Fibroblast of pulmonary artery (primary cell): ENCODE measurements at places on chromosomes 2 and 18.
A peak's percentile ranks its signal among the peaks of the same experiment; 100 is the strongest.

GRCh38 chr18:36899289-36899688 is 70.4 kb downstream of the KIAA1328 start:
- peak; percentile 23 for DNase-seq

DNA sequence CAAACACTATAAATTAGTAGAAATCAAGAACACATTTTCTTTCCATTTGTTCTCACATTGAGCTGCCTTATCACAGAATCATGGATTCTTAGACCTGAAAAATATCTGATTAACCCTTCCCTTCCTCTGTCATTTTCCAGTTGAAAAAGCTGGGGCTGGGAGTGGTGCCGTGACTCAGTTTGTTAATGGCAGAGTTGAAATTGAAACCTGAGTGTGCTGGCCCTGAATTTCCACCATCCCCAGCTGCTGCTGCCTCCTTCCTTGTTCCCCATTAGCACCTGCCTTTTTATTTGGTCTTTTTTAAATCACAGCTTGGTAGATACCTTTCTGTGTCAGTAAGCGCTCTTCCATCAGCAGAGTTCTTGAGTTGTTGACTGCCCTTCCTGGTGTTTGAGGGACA is 10.6 kb downstream of the FARP2 start:
- no peak for DNase-seq

DNA sequence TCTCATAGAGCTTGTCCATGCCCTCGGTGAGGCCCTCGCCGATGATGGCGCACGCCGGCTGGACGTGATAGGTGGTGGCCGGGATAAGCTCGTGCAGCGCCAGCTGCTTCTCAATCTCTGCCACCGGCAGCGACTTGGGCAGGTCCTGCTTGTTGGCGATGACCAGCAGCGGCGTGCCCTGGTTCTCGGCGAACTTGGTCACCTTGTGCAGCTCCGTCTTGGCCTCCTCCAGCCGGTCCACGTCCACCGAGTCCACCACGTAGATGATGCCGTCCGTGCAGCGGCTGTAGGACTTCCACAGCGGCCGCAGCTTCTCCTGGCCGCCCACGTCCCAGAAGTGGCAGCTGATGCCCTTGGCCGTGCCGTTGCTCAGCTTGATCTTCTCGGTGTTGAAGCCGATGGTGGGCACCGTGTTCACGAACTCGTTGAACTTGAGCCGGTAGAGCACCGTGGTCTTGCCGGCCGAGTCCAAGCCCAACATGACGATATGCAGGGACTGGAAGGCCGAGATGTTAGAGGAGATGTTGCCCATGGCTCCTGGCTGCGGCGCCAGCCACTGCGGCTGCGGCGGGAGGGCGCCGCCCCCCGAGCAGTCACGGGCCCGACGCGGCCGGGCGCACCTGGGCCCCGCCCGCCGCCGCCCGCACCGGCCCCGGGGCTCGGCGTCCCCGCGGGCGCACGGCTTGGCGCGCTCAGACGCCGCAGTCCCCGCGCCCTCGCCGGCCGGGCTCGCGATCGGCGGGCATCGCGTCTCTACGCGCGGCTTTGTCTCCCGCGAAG is 636 bp downstream of the ARL4C start:
- DNase-seq: peak; percentile 32

DNA sequence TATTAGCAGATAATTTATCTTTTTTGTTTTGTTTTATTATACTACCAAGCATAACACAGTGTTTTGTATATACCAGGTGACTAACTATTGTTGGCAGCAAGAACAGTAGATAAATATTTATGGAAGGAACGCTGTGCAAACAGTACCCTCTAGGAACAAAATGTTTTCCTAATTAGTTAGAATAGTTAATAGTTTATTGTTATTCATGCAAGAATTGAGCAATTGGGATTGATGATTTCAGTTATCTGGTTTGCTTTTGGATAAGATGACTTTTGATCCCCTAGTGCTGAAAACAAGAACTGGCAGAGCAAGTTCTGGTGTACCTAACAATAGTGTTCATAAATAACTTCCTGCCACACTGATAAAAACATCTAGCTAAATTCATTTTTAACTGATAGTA is 323.3 kb downstream of the TGIF1 start:
- peak; percentile 20 for DNase-seq

DNA sequence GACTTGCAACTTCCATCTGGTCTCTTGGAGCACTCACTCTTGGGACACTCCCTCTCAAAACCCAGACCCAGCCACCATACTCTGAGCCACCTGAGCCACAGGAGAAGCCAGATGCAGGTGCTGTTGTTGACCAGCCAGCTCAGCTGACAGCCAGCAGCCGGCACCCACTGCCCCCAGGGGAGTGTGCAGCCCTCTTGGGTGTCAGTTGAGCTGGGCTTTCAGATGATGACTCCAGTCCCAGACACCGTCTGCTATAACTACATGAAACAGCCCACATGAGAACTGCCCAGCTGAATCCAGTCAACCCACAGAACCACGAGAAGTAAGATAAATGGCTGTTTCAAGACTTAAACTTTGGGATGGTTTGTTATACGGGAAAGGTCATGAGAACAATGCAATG is 10.7 kb upstream of the IGFBP2 start:
- no peak for DNase-seq

DNA sequence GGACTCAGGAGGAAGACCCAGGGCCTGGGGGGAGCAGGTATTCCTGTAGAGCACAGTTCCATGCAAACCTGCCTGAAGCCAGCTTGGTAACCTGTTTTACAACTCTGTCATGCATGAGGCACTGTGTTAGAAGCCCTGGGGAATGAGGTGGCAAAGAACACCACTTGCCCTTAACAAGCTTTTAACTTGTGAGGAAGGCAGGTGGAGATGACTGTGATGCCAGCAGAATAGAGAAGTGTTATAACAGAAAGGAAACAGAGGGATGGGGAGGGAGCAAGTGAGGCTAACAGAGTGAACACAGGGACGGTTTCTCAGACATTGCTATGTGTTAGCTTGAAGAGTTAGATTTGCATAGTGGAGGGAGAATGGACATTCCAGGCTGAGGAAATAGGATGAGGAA is 11.5 kb upstream of the IL1A start:
- no peak for DNase-seq

- DNase-seq: peak; percentile 15
These were observed 234.3 kb downstream of the CALCRL start for GRCh38 chr2:187213798-187214197.

- no peak for DNase-seq
These were observed 108.2 kb downstream of the RHBDD1 start for GRCh38 chr2:226943862-226944620.

DNA sequence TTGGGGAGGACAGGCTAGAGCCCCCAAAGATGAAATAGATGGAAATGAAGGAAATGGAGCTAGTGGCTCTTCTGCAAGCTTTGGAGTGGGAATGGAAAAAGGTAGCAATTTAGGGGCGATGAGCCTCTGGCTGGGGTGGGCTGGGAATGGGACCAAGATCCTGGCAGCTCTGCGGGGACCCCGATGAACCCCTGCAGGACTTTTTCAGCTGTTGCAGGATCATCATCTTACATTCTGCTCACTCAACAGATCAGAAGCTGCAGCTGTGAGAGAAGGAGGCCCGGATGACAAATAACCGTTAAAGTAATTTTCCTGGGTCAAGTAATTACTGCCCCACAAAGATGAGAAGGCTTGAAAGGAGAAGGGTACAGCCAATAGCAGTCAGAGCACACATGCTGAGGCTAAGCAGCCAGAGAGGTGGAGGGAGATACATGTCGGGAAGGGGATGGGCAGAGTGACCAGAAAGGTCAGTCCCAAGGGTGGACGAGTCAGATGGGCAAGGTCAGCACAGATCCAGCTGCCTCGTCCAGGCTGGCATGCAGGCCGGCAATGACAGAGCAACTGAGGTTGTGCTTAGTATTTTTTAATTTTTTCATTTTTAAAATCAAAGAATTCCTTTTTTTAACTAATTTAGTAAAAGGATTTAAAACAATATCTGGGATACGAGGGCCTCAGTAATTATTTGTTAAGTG is 245.0 kb upstream of the RAB6C start:
- no peak for DNase-seq

GRCh38 chr2:137960223-137960622 is 4.0 kb upstream of the HNMT start:
- DNase-seq: peak; percentile 38
